ENCODE measurements at places on chromosomes 11 and 22.

DNA sequence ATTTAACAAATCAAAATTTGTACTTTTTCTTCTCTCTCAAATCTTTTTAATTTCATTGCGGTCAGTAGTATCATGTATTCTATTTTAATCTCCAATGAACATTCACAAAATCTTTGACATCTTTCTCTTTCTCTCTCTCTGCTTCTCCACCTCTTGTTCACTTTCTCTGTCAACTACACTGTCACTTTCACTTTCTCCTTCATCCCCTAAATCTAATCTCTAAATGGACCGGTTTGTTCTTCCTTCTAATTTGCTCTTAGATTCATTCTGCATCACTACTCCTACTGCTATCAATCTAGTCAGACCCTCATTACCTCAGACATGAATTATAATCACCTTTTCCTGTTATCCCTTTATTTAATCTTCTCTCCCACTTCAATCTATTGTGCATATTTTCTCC, 18.6 kb downstream of the CCDC73 start:
- DNase-seq = no peak

DNA sequence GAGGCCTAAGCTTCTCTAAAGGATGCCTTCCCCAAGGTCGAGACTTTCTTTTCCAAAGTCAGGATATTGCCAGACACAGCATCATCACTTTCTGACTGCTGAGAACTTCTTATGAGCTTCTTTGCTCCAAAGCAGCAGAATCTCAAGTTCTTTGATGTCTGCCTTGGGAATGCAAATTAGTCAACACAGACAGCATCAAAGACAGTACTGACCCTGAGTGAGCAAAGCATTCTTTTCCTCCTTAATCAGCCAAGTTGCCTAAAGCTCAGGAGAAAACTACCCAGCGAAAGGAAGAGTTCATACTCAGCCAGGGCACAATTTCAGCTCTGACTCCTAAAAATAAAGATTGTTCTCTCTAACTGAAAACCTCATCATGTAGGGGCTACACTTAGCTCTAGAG, 98.0 kb downstream of the SLC36A4 start:
- no peak for DNase-seq

GRCh38 chr11:73950869-73951710, at the start of gene DNAJB13:
Gene DNAJB13 (plus strand): TSS chr11:73951026. CDS start chr11:73951070, 44 bp downstream.
- no peak for DNase-seq

DNA sequence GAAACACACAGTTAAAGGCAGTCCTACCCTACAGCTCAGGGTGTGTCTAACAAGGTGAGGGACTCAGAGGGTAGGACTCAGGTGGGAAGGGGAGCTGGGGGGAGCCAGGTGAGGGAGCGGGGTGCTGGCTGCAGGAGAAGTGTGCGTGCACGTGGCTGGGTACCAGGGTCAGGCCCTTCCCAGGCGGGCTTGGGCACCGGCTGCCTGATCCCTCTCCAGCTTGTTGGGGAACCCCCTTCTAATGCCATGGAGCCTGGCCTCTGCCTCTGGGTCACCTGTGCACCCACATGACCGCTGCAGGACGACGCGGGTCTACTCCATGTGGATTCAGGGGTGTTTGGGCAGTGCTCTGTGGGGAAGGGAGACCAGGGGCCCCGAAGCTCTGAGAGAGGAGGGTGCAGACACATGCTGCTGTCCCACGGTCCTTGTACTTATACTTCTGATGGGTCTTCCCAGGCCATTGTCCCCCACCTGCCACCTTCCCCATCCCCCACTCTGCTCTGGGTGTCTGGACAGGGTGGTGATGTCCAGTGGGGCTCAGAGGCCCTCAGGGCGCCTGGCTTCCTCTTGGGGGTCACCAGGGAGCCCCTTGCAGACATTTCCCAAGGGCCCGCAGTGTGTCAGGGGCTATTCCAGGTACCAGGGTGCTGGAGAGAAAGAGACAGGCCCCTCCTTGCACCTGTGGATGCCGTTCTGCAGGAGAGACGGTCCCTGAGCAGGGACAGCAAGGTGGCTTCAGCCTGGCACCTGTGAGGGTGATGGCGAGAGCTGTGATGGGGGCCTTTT, 10.4 kb upstream of the MRGPRD start:
- no peak for DNase-seq

DNA sequence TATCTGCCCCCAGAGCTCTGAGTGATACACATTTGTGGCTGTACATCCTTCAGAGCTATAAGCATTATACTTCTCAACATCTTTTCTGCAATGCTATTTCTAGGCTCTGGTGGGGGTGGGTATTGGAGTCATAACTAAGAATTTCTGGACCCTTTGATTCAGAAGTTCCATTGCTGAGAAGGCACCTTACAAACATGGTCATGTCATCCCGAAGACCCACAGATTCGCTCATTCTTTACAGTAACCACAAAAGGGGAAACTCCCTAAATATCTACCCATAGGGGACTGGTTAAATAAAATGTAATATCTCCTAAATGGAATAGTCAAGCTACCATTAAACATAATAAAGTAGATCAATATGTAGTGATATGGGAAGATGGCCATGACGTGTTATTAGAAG, 98.8 kb downstream of the PRR5L start:
- DNase-seq = no peak

DNA sequence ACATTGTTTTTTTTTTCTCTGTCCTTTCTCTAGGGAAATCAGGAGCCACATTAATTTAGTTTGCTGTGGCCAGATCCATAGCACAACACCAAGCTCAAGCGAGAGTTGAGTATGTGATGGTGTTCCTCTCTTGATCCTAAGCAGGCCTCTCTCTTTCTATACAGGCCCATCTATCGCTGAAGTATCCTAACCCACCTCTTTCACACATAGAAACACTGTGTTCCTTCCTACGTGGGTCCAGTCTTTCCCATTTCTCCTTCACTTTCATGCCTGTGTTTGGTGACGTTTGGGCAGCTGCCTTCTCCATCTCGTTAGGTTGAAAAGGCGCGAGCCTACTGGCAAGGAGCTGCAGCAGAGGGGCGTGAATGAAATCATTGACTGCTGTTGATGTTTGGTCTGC, 2.4 kb downstream of the PACS1 start:
- no peak for DNase-seq

- DNase-seq = no peak
Measured at GRCh38 chr22:25966448-25966913, 202.8 kb upstream of the SEZ6L start.

DNA sequence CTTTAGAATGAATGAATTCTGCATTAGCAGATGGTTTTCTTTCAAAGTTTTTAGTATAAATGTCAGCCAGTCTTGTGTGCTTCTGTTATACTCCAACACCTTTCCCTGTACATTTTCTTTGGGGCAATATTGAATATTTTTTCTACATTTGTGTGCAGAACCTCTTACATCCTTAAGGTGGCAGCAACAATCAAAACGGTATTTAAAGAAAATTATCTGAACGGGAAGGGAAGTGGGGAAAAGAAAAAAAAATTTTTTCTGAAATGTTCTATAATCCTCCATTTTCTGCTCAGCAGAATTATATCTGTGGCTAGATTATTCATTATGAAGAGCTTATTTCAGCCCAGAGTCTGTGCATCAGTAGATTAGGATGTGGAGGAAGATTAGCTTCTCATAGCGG, 347.3 kb upstream of the RAG2 start:
- no peak for DNase-seq

DNA sequence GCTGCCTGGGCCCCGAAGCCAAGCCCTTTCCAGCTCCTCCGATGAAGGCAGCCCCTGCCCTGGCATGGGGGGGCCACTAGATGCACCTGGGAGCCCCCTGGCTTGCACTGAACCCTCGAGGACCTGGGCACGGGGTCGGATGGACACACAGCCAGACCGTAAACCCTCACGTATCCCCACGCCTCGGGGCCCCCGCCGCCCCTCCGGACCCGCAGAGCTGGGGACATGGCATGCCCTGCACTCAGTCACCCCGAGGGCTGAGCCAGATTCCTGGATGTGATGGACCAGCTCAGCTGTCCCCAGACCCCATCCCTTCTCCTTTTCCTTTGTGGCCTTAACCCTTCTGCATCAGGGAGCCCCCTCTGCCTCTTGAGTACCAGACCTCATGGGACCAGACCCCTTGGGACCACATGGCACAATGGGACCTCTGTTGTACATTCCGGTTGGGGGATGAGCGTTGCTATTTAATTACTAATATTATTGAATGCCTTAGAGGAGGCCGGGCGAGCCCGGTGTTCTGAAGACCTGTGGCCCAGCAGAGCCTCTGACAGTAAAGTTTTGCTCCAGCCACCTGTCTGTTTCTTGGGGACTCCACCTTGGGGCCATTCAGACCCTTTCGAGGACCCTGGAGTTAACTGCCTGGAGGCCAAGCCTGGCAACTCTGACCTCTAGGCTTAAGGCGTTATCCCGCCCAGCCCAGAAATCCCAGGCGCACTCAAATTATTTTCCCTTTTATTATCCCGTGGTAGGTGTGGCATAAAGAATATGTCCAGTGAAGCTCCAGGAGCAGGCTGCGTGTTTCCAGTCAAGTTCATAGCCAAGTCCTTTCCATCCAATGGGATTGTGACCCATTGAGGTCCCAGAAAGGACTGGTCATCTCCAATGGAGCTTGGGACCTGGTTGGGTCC, 3.0 kb downstream of the RASL10A start:
- DNase-seq = no peak

- peak; percentile 68 for DNase-seq
Measured at GRCh38 chr22:22955866-22956535, 68.4 kb downstream of the IGLL5 start.

- no peak for DNase-seq
Measured at GRCh38 chr11:9895006-9895405, 231.1 kb downstream of the SWAP70 start.

GRCh38 chr11:36500315-36500721, 9.8 kb downstream of the TRAF6 start:
- no peak for DNase-seq

DNA sequence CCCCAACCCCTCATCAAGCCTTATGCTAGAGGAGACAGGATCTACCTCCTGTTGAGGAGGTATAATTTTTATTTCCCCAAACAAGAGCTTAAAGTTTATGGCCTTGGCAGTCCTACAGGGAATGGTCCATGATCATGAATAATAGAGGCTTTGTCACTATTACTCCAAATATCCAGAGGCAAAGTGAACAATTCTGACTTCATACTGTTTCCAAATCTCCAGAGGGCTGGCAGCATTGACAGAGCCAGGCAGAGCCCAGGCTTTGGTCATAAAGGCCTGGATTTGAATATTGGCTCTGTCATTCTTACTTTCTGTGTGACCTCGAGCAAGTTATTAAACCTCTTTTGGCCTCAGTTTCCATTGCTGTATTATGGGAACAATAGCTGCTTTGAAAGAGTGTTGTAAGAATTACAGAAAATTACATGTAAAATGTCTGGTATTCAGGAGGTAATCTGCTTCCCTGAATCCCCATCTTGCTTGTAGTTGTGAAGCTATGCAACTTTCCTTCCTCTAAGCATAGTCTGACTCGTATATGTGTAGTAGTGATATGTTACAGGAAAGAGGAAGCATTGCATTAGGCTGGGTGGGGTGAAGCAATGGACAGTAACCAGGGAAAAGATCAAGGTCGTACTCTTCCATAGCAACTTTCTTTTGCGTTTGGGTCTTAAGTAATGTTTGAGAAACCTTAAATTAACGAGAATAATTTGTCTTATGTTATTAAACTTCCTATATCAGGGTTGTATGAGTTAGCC, 88.8 kb downstream of the CD44 start:
- no peak for DNase-seq
